ENCODE measurements at places on chromosomes 3 and 15.

DNA sequence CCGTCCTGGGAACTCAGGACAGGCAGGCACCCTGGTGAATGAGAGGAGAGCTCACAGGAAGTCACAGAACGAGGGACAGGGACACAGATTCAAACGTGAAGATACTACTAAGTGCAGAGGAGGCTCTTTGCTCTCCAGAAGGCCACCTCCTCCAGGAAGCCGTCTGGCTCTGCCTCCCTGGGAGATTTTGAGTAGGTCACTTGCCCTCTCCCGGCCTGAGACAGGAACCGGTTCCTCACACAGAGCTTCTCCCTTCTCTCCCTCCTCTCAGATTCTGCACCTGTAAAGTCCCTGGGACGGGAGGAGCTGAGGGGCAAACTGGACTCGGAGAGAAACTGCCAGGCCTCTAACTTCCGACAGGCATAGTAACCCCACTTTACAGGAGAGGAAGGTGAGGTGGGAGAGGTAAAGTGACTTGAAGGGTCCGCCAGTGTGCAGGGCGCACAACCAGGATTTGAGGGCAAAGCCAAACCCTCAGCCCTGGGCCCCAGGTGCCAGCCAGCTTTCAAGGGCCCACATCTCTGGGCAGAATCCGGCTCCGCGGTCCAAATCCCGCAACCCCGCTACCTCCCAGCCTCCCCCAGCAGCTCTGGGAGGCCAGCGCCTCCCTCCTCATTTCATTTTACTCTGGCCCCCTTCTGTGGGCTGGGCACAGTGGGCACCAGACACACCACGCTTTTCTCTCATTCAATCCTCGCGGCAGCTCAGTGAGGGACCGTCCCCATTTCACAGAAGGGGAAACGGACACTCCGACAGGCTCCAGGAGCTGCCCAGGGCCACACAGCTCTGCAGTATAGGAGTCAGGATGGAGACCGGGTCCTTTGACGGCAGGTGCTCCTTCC is 150.2 kb downstream of the SMAD6 start:
- no peak for DNase-seq

GRCh38 chr3:76203578-76203977 is 418.2 kb upstream of the ZNF717 start:
- DNase-seq, result peak; percentile 29

GRCh38 chr15:35669021-35669420 is 123.1 kb upstream of the DPH6 start:
- DNase-seq, result no peak

DNA sequence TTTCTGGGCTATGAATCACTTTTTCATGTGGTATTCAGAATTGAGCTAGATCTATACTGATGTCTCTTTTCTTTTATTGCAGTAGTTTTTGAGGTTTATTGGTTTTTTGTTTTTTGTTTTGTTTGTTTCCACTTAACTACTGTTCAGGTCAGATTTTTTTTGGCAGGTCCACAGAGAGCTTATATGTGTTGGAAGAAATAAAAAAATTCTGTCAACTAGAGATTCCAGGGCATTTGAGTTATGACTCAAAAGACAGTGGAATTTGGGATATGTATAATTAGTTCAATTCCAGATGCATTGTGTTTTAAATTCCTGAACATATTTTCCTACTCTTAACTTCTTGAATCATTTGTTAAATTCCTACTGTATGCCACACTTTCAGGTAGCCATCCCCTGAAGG is 727.2 kb downstream of the SI start:
- DNase-seq, result no peak

GRCh38 chr3:89032346-89033013 is 74.9 kb upstream of the EPHA3 start:
- DNase-seq, result no peak

- no peak for DNase-seq
Observed at GRCh38 chr3:134319931-134320330, 54.3 kb downstream of the AMOTL2 start.

Data from NCI-H146 (cell line).